Urinary bladder (tissue), 4 donors: ENCODE measurements at places on chromosomes 5 and 9. TPM values are rescaled to one million over a fixed set of nuclear protein-coding genes. Genes with fewer than 3 reads are reported as not detected.

- DNase-seq: no peak
These were observed 3.5 kb upstream of the MSX2 start for GRCh38 chr5:174720612-174721529.

Gene OR1J2
- not detected for polyA plus RNA-seq

DNA sequence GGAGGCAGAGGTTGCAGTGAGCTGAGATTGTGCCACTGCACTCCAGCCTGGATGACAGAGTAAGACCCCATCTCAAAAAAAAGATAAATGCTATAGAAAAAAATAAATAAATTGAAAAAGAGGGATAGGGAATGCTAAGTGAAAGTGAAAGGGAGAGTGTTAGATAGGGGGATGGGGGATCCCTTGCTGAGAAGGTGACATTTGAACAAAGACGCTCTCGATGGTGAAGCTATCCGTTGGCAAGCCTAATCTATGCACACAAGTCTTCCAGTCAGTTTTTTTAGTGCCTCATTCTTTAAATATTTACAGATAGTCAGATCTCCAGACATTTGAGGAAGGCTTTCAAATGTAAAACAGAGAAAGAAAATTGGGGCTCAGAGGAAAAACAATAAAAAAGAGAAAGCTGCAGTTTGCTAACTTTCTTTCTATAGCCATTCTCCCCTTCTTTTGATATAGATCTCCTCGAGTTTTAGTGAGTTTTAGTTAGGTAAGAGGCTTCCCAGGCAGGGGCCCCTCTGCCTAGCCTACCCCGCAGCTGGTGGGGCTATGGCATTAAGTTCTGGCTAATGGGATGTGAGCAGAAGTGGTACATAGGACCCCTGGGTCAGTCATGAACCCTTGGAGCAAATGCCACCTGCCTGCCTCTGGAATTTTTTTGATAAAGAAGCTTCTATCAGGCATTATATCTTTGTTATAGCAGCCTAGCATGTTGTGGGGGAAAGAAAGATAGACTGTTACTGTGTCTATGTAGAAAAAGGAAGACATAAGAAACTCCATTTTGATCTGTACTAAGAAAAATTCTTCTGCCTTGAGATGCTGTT is 12.0 kb downstream of the GLRX start:
- DNase-seq: no peak

Gene GPBP1
- 41.4 TPM for polyA plus RNA-seq

GRCh38 chr9:136614372-136614922 is 48.3 kb upstream of the EGFL7 start:
- no peak for DNase-seq

GRCh38 chr9:111743275-111743674 is 51.5 kb downstream of the SHOC1 start:
- no peak for DNase-seq

DNA sequence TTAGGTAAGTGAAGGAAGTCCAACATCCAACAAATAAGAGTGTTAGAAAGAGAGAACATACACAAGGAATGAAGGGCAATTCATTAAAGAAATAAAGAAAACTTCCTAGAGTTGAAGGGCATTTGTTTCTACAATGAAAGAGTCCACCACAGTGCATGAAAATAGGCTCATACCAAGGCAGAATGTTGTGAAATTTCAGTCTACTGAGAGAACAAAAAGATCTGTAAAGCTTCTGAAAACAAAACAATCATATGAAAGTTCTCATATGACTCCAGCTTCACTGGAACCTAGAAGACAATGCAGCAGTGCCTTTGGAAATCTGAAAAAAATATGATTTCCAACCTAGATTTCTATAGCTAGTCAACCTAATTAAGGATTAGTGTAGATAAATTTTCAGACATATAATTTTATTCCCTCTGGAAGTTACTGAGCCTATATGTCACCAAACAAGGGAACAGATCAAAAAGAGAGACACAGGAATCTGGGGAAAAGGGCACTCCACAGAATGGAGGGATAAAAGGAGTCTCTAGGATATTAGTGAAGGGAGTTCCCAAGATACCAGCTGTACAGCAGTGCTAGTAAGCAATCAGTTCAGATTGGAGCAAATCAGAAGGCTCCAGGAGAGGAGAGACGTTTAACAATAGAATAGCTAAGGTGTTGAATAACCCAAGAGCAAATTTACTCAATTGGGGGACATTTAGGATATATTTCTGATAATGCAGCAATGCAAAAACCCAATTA is 5.8 kb downstream of the C5orf58 start:
- no peak for DNase-seq

DNA sequence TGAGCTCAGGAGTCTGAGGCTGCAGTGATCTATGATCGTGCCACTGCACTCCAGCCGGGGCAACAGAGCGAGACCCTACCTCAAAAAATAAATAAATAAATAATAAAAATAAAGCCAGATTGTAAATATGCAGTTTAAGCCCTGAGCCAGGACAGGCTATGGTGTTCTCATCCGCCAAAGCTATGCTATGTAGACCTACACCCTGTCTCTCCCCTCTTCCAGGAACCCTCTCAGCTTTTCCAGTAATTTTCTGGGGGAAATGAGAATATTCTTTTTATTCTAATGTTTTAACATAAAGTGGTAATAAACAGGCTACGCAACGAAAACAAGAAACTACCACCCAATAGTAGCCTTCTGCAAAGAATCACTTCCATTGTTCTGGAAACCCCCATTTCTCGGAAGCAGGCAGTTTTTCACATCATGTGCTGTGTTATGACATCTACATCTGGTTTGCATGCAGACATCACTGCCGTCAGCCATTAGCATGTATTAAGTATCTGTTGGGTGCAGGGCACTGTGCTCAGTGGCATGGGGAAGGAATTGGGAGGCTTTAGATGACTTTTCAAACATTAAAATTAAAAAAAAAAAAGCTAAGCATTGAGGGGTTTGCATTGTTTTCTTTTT is 38.0 kb upstream of the F2R start:
- DNase-seq: no peak

DNA sequence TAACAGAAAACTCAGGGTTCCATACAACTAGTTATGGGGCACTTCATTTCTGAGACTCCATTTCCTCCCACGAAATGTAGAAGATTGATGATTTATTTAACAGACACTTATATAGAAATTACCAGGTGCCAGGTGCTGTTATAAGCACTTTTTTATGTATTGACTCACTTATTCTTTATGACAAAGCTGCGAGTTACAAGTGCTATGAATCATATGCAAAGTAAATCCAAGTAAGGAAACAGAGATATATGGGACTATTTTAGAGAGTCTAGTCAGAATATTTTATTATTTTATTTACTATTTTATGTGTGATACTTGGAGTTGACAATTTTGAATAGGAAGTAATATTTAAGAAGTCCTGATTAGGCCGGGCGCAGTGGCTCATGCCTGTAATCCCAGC is 822.8 kb upstream of the C9orf72 start:
- no peak for DNase-seq

DNA sequence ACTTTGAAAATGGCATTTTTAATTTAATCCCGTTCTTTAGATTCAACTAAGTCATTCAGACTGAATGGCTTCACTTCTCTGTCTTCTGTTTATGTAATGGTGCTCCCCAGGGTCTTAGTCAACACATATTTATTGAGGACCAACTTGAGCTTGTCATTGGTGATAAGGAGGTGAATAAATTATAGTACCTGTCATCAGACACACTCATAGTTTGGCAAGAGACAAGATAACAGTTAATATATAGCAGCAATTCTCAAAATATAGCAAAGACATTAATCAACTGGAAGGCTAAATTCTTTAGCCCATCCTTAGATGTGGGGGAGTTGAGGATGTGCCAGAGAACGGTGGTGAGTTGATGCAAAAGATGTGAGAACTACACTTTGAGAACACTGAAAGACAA is 78.4 kb downstream of the MACIR start:
- no peak for DNase-seq

- DNase-seq: no peak
These were observed 401.6 kb upstream of the ZNF608 start for GRCh38 chr5:125148076-125148475.

Gene PIP5K1B
- polyA plus RNA-seq: 3.1 TPM

DNA sequence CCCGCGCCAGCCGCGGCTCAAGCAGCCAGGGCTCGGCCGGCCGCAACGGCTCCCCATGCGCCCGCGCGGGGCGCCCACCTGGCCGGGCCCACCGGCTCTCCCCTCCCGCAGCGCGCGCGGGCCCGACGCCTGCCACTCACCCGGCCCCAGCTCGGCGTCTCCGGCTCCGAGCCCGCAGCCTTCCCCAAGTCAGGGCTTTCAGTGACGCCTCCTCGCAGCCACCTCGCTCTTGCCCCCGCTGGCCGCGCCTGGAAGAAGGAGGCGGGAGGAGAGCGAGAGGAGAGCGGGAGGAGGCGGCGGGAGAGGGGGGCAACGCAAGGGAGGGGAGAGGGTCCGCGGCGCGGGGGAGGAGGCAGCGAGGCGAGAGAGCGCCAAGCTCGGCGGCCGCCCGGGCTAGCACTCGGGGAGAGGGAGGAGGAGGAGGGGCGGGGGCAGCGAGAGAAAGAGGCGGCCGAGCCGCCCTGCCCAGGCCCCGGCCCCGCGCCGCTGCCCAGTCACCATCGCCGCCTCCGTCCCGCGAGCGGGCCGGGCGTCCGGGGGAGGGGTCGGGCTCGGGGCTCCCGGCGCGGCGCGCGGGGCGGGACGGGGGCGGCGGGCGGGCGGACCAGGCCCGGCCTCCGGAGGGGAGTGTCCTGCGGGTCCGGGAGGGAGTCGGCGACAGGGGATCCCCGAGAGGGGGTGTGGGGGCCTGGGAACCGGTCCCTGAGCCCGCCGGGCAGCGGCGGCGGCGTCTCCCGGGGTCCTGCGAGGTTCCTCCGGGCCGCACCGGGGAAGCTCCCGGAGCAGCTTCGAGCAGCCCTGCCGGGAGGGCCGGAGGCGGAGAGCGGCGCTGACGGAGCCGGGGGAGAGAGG is at the start of gene LHFPL2:
Gene LHFPL2, minus strand, starts transcription at position 414 of the 852 bp plus-strand sequence. CDS start 138,559 bp downstream, outside the sequence.
- DNase-seq: no peak

DNA sequence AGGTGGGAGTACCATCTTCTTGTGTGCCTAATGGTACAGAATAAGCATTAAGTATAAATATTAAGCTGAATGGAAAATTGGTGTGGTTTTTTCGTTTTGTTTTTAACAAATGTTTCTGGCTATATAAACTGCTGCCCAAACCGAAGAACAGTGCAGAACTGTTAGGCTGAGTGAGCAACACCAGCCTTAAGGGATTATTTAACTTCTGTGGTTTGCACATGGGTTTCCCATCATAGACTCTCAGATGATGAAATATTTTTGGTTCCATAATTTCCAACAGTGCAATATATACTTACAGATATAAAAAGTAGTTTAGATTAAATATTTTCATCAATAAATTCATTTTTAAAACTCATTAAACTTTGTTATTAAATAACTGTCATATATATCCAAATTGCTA is 16.4 kb downstream of the C5orf63 start:
- DNase-seq: no peak

DNA sequence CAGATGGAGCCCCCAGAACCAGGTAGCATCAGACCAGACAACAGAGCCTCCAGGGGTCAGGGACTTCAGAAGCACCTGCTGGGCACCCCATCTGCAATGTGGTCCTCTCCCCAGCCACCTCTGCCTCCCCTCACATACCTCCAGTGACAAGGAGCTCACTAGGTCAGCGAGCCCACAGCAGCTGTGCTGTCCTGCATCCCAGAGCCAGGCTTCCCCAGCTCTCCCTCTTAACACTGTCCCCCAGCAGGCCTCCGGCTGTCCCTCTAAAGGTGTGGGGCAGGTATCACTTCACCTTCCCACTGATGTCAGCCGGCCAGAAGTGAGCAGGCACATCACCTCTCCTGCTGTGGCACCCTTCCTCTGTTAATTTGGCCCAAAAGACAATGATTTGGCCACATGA is 83.6 kb downstream of the LMX1B start:
- DNase-seq: no peak

GRCh38 chr9:76571288-76571687 is 112.3 kb downstream of the GCNT1 start:
- no peak for DNase-seq

- no peak for DNase-seq
These were observed 194.0 kb downstream of the EFNA5 start for GRCh38 chr5:107476783-107477182.

GRCh38 chr9:123337971-123338370 is 18.0 kb upstream of the CRB2 start:
- DNase-seq: no peak

Gene IRX2
- 0.20 TPM for polyA plus RNA-seq

Gene CAPSL
- not detected for polyA plus RNA-seq

DNA sequence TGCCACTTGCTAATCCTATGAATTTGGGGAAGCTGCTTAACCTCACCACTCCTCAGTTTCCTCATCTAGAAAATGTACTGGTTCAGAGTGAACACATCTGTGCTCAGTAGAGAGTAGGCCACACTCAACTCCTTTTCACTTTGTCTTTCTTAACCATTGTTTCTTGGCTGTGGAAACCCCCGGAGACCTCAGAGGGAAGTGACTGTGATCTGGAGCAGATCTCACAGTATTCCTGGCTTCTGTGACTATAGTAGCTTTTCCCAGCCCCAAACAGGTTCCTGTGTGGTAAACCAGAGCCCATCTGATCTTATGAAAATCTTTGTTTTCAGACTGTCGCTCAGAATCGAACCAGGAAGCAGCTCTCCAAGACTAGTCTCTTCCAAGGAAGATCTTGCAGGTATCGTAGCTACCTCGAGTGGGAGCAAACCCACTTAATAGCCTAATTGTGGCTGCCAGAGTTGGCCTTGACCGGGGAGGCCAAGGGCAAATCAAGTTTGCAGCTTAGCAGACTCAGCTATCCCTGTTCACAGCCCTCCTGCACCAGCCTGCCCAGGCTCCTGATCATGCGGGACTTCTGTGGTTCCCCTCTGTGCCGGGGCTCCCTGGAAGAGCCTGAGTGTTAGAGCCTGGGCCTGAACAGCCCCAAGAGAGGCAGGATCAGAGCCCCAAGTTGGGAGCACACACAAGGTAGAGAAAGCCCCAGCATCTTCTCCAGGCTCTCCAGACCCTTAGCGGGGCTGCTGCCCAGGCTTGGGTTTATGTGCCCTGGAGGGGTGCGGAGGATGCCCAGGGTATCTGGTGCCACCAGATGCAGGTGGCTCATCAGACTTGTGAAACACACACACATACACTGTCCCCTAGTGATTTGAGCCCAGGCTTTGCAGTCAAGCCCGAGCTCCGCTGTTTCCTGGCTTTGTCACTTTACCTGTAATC is 52.2 kb upstream of the ANGPTL2 start:
- no peak for DNase-seq

Gene ANKRD55
- polyA plus RNA-seq: 0.05 TPM

DNA sequence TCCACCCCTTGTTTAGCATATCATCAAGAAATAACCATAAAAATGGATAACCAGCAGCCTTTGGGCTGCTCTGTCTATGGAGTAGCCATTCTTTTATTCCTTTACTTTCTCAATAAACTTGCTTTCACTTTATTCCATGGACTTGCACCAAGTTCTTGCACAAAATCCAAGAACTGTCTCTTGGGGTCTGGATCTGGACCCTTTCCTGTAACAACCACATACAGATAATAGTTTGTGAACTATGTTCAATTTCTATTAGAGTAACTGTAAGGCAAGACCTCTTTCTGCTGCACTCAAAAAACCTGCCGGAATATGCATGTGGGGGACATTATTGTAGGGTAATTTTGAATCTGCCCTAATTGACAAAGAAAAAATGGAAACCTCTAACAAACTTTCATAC is 66.9 kb upstream of the TMEM215 start:
- no peak for DNase-seq

DNA sequence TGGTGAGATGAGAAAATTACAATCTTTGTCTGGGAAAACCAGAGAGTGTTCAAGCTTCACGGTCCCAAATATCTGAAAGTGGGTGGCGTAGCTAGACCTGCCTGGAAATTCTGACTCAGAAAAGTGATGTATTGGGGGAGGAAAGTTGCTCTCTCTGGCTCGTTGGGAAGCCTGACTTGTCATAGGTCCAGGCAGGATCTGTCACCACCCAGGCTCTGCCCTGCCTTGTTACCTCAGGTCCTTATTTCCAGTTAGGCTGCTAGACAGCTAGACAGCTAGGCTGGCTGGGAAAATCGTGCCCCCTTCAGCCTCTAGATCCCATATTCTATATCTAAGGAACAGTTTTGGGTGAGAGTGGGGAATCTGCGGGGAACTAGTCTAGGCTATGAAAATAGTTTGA is 41.0 kb upstream of the HCN1 start:
- no peak for DNase-seq
